ENCODE measurements at places on chromosomes 6 and 20.

GRCh38 chr6:39330057-39330456, 7.6 kb upstream of the KCNK16 start:
- DNase-seq, result no peak

GRCh38 chr6:53943395-53943794, 148.6 kb downstream of the LRRC1 start:
- no peak for DNase-seq

GRCh38 chr6:122663981-122664380, 53.8 kb downstream of the PKIB start:
- DNase-seq, result no peak

DNA sequence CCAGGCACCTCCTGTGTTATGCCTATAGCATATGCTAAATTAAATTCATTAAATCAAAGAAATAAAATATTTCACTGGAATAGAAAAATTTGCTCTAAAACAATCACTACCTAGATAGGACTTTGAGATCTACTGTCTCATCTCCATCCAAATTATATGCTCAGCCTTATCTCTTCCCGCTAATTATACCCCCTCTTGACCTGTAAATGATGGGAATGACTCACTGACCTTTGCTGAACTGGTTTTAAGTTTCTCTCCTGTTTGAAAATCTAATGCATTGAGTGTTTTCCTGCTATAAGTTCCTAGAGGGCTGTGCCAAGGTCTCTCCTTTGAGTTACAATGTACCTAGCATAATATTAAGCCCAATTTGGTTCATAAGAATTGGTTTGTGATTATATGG, 110.1 kb downstream of the BMP2 start:
- DNase-seq, result no peak

DNA sequence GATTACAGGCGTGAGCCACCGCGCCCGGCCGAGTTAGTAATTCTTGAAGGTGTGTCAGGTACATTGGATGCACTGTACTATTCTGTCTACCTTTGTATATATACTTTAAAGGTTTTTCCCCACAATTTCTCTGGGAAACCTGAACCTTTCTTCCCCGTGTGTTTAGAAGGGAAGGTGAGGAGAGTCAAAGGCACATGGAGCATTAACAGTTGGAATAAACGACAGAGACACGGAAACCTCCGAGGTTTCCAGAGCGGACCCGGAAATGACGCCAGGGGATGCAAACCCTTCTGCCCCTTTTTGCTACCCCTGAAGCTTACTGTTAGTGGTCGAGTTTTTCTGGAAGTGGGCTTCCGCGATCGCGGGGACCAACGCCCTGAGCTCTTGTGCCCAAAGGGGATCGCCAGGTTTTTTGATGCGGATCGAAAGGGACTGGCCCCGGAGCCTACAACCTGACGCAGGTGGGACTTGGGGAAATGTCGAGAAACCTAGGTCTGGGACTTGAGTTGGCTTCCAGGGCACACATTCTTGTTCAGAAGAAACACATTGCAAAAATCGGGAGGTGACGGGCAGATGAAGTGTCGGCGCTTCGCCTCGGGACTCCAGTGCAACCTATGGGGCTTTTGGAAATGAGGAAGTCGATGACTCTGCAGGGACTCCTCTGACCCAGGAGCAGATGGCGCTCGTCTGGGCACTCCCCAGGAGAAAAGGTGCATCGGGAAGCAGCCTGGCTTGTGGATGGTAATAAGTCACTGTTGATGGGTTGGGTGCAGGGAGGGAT, 218.2 kb downstream of the OR2B2 start:
- no peak for DNase-seq

DNA sequence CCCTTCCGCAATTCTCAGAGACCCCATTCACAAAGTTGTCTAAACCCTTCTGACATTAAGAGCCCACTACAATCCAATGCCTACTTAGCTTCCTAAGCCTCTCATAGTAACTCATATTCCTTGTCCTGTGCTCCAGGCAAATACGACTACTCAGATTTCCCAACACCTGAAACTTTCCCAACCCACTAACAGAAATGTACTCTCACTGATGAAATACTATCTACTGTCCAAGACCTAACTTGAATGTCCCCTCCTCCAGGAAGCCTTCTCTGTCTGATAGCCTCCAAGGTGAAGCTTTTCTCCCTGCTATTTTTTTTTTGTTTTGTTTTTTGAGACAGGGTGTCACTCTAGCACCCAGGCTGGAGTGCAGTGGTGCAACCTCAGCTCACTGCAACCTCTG, 30.4 kb downstream of the GPLD1 start:
- DNase-seq, result no peak

DNA sequence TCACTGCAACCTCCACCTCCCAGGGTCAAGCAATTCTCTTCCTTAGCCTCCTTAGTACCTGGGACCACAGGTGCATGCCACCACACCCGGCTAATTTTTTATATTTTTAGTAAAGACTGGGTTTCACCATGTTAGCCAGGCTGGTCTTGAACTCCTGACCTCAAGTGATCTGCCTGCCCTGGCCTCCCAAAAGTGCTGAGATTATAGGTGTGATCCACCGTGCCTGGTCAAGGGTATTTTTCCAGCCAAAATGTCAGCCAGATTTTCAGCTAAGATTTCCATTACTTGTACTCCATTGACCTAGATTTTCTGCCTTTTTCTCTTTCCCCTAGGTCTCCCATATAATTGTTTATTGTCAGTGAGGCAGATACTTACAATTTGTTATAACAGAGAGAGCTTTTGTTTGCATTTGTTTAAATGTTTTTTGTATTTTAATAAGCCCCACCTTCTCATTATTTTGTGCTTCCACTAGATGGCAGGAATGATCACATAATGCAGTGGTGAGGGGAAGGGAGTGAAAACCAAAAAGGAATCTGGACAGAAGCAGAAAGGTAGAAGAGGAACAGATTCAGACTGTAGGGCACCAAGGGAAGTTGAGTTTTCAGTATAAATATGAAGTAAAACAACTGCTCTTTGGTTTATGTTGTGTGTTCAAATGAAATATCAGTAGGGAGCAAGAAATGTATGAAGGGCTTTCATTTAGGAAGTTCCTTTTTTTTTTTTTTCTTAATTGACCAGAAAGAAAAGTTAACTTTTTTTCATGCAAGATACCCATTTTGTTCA, 29.7 kb downstream of the RPF2 start:
- DNase-seq, result peak; percentile 9

All from kidney capillary endothelial cell (primary cell).